Activated naive CD4-positive, alpha-beta T cell treated with anti-CD3 and anti-CD28 coated beads, Interleukin-2, amount 10 ng/mL, durations not matched to agents 5 hours and 36 hours (primary cell): ENCODE measurements at places on chromosomes 12 and 14. TPM values are rescaled to one million over a fixed set of nuclear protein-coding genes. Genes with fewer than 3 reads are reported as not detected.

The APOLD1 gene
- 9.0 TPM for total RNA-seq

The SOAT2 gene
- total RNA-seq, result 0.73 TPM

The AQP2 gene
- total RNA-seq, result not detected

The SPIC gene
- not detected for total RNA-seq

The DEGS2 gene
- 0.29 TPM for total RNA-seq

The FGD4 gene
- total RNA-seq, result 0.28 TPM

The KRT5 gene
- total RNA-seq, result not detected

The FGF23 gene
- total RNA-seq, result not detected
